ENCODE measurements at places on chromosomes 3 and 15. TPM values are rescaled to one million over a fixed set of nuclear protein-coding genes. Genes with fewer than 3 reads are reported as not detected.

DNA sequence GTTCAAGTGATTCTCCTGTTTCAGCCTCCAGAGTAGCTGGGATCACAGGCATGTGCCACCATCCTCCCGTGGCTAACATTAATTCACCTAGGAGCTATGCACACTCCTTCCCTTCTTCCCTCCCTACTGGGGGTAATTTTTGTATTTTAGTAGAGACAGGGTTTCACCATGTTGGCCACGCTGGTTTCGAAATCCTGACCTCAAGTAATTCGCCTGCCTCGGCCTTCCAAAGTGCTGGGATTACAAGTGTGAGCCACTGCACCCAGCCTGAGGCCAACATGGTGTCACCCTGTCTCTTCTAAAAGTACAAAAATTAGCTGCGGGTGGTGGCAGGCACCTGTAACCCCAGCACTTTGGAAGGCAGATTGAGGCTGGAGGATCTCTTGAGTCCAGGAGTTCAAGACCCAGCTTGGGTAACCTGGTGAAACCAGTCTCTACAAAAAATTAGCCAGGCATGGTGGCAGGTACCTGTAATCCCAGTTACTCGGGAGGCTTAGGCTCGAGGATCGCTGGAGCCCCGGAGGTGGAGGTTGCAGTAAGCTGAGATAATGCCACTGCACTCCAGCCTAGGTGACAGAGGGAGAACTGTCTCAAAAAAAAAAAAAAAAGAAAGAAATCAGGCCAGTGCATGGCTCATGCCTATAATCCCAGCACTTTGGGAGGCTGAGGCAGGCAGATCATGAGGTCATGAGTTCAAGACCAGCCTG, 6.1 kb downstream of the RNU5B-1 start:
- no peaks in the 10 kb centered on the region for H3K36me3 ChIP-seq
- H3K4me1 ChIP-seq = peaks cover 2% of the 10 kb centered on the region
- no peak overlapping the region for H3K4me3 ChIP-seq
- H3K27ac ChIP-seq = no peak overlapping the region
- no peak for DNase-seq
- H3K27me3 ChIP-seq = no peaks in the 10 kb centered on the region

GRCh38 chr15:82531496-82532382, 8.5 kb downstream of the RPS17 start:
- peak; percentile 9 for DNase-seq
- H3K27me3 ChIP-seq = no peaks in the 10 kb centered on the region
- H3K36me3 ChIP-seq = peaks cover 26% of the 10 kb centered on the region
- no peak overlapping the region for H3K4me3 ChIP-seq

GRCh38 chr15:59028387-59028955, 41.0 kb downstream of the RNF111 start:
- H3K27ac ChIP-seq = no peak overlapping the region
- peaks cover 37% of the 10 kb centered on the region for H3K4me1 ChIP-seq
- no peaks in the 10 kb centered on the region for H3K27me3 ChIP-seq
- H3K36me3 ChIP-seq = peaks cover 15% of the 10 kb centered on the region
- no peak overlapping the region for H3K4me3 ChIP-seq

- H3K4me3 ChIP-seq = no peak overlapping the region
- DNase-seq = no peak
- no peaks in the 10 kb centered on the region for H3K27me3 ChIP-seq
- H3K27ac ChIP-seq = no peak overlapping the region
- H3K4me1 ChIP-seq = no peaks in the 10 kb centered on the region
- no peaks in the 10 kb centered on the region for H3K36me3 ChIP-seq
These were observed 52.8 kb downstream of the PPM1L start for GRCh38 chr3:160808838-160809237.

The ITIH3 gene
- not detected for total RNA-seq

The NOX5 gene
- total RNA-seq = 0.02 TPM

The EXD1 gene
- not detected for total RNA-seq
